ENCODE measurements at places on chromosomes 13 and 19.

GRCh38 chr19:16015805-16016173 is 60.5 kb upstream of the TPM4 start:
- no peak for DNase-seq

GRCh38 chr13:114019367-114019766 is 45.5 kb upstream of the C13orf46 start:
- no peak for DNase-seq

- DNase-seq: peak; percentile 89
Measured at GRCh38 chr19:18763674-18764590, 27.2 kb downstream of the COMP start.

GRCh38 chr13:103287659-103288058 is 221.4 kb upstream of the SLC10A2 start:
- DNase-seq: no peak

DNA sequence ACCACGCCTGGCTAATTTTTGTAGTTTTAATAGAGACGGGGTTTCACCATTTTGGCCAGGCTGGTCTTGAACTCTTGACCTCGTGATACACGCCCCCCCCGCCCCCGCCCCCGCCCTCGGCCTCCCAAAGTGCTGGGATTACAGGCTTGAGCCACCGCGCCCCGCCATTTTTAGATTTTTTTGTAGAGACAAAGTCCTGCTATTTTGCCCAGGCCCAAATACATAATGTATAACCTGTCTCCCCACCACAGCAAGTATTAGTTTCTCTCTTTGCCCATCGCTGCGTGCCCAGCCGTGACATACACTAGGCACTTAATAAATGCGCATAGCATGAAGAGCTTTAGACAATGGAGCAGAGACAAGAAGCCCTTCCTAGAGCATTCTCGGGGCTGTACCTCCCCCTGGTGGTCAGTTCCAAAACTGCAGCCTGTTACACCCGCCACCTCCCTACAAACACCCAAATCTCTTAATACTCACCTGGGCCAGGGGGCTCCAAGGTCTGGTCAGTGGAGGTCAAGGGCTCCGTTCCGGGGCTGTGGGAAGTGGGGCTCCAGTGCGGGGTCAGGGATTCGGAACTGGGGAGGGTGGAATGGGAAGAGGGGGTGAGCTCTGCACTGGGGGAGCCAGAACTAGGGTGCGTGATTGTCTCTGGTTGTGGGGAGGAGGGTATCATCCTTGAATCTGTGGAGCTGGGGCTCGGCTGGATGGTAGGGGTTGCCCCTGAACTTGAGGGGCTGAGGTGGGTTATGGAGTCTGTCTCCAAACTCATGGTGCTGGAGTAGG is 22.5 kb downstream of the IQCN start:
- peak; percentile 64 for DNase-seq

DNA sequence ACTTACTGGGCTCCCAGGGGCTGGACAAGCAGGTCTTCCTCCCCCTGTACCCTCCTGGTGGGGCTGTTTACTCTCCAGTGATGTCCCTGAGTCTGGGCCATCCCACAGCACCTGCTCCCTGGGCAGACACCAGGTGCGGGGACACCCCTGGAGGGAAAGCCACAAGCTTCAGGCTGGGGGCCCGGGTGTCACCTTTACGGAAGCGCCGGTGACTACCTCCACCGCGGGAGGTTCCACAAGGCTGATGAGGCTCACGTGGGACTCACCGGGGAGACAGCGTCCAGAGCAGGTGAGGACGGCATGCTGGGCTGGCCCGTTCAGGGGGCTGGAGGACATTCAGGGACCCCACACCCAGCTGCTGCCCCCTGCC is 24.9 kb downstream of the NFILZ start:
- DNase-seq: no peak

GRCh38 chr13:50783066-50783465 is 60.4 kb downstream of the DLEU7 start:
- DNase-seq: no peak

DNA sequence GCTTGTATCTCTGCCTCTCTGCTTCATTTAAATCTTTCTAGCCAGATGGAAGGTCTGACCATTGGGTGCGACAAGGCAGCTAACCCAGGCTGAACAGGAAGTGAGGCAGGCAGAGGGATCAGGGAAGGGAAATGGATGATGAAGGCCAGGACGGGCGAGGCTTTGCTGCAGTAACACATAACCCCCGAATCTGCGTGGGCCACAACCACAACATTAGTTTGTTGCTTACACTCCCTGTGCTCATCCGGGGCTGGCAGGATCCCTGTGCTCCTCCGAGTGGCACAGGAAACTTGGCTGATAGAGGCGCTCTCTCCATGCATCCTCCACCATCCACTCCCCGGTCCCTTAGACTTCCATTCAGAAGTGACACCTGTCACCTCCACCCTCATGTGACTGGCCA is 1.1 kb upstream of the FLT3LG start:
- no peak for DNase-seq

GRCh38 chr19:47363758-47364531 is 14.8 kb downstream of the DHX34 start:
- peak; percentile 78 for DNase-seq

- DNase-seq: no peak
Measured at GRCh38 chr13:34039678-34040077, 221.7 kb downstream of the RFC3 start.

GRCh38 chr19:49894879-49895565 is 1.7 kb downstream of the IL4I1 start:
- DNase-seq: no peak

DNA sequence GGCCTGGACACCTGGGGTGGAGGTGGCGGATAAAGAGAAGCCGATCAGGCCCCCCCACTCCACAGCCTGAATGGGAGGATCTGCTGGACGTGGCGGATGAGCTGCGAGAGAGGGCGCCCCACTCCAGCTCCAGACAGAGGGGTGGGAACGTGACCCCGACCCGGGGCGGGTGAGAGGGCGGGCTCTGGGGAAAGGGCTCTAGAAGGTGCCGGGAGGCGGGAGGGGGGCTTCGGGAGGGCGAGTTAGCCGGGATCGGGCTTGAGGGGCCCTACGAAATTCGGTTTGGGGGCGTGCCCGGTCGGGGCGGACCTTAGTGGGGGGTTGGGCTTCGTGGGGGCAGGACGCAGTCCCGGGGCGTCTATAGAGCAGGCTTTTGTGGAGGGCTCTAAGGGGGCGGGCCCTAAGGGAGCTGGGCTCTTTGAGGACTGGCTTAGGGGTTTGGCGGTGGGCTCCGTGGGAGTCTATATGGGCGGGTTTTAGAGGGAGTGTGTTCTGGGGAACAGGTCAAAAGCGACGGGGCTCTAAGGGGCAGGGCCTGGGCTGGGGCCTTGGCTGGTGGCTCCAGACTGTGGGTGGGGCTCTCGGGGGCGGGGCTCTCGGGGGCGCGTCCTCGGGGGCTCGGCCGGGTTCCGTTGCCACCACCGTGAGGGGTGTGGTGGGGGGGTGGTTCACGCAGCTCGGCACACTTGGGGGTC is 4.1 kb upstream of the NANOS3 start:
- DNase-seq: no peak

- DNase-seq: no peak
Measured at GRCh38 chr19:3045885-3046697, 16.2 kb downstream of the TLE5 start.

- DNase-seq: no peak
Measured at GRCh38 chr13:24893863-24894262, 129.9 kb downstream of the RNF17 start.

GRCh38 chr13:69683921-69684686 is 423.5 kb upstream of the ATXN8OS start:
- no peak for DNase-seq

- no peak for DNase-seq
Measured at GRCh38 chr13:112772539-112772909, 82.7 kb downstream of the ATP11A start.

DNA sequence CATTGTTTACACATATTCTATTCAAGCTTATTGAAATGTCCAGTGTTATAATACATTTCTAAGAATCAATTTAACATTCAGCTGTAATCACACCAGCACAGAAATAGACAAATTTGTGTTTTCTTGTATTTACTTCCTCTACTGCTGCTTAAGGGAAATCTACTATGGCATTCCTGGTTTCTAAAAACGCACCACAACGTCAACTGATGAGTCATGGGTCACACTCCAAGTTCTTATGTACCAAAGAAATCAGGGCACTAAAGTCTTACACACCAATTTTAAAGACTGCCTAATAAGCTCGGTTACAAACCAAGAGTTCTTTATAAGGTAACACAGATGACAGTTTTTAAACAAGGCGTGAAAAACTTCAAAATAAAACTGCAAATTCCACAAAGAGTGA is 13.2 kb downstream of the LNX2 start:
- peak; percentile 88 for DNase-seq

DNA sequence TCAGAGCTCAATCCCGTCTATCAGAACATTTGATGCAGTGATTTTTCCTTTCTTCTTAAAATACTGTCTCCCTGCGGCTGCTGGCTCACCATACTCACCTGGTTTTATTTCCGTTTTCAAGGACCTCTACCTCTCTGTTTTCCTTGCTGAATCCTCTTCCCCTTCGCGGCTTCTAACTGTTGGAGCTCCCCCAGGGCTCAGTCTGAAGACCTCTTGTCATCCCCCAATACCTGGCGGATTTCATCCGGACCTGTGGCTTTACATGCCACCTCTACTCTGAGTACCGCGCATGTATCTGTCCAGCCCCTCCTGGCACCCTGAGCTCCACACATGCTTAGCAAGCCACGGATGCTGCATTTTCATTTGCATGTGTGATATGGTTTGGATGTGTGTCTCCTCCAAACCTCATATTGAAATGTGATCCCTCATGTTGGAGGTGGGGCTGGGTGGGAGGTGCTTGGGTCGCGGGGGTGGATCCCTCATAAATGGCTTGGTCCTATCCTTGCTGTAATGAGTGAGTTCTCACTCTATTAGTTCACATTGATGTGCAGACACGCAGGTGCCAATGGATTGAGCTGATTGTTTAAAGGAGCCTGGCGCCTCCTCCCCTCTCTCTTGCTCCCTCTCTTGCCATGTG is 106.2 kb upstream of the LSM14A start:
- no peak for DNase-seq

DNA sequence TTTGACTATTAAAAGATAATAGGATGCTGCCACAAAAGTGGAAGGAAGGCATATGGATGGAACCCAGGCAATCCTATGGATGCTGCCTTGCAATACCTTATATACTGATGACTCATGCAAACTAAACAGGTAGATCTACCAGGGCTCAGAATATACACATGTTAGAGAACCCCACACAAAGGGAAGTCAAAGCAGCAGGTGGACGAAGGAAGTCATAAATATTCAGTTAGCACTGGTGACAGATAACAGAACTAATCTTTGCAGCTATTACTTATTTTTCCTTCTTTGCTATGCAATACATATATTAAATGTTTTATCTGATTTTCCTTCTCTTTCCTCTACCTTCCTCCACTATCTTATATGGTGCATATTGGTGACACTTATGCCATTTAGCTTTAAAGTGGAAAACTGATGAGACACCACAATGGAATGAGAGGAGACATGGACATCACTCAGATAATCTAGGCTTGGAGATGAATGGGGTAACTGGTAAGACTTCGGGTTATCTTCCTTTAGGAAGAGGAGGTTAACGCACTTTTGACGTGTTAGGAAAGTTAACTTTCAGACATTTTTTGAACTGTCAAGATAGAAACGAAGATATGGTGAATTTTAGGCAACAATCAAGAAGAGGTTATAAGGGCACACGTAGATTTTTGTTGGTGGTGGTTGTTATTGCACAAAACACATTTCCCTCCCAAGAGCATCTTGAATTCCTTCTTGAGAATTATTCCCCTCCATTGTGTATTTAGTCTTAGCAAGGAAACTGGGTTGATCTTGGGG is 39.8 kb upstream of the MBNL2 start:
- no peak for DNase-seq

GRCh38 chr13:55517312-55517711 is 1623.4 kb upstream of the PRR20A start:
- no peak for DNase-seq

DNA sequence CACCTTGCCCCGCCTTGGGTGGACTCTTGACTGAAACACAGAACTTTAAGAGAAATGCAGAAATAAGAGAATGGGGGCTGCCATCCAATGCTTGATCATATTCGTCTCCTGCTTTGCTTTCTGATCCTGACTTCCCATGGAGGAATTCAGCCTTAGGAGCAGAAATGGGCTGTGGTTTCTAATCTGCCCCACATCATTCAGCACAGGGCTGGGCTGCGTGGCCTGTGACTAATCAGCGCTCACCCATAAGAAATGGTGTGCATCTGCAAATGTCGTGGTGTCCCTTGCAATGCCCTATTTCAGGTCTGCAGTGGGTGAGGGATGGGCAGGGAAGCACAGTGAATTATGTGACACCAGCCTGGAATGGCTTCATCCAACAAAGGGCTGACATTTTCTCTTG is 60.7 kb upstream of the URI1 start:
- peak; percentile 14 for DNase-seq

- no peak for DNase-seq
Measured at GRCh38 chr19:46611776-46612175, 10.6 kb downstream of the CALM3 start.

DNA sequence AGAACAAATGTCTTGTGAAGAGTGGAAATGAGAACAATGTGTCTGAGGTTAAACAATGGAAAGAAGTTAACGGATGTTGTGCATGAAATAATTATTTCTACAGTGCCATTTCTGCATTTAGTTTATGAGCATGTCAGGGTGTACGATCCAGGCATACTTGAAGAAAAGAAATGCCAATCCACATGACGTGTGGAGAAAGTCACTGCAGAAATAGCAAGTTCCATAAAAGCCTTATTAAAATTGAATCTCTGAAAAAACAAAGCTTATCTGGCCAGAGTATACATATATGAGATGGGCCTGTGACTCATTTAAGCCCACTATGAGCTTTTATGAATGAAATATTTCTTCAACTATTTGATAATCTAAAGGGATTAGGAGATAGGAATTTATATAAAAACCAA is 426.1 kb downstream of the EFNB2 start:
- no peak for DNase-seq
